ENCODE measurements at places on chromosomes 11 and 22.

GRCh38 chr11:121425828-121426227, 26.3 kb upstream of the SORL1 start:
- no peak for DNase-seq

DNA sequence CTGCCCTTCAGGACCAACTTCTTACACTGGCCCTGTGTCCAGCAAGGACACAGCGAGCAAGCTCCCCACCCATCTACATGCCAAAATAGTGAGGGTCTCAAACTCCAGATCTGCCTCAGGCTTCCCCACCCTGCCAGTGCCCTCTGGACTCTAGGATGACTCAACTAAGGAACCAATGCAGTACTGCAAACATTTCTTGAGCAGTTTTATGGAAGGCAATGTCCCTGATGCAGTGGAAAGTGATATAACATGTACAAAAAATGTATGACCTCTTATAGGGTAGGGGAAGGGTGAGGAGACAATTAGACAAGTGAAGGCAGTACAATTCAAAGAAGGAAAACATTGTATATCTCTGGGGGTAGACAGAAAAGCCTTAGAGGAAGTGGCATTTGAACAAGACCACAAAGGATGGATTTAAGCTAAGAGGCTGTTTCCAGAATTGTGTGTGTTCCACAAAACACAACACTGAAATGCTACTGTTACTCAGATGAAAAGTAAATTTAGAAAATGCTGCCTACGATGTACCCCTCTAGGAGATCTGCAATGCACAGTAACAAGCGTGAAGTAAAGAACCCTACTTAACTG, 47.3 kb downstream of the RAB30 start:
- no peak for DNase-seq

- no peak for DNase-seq
Observed at GRCh38 chr11:10502770-10503169, 38.2 kb downstream of the RNF141 start.

DNA sequence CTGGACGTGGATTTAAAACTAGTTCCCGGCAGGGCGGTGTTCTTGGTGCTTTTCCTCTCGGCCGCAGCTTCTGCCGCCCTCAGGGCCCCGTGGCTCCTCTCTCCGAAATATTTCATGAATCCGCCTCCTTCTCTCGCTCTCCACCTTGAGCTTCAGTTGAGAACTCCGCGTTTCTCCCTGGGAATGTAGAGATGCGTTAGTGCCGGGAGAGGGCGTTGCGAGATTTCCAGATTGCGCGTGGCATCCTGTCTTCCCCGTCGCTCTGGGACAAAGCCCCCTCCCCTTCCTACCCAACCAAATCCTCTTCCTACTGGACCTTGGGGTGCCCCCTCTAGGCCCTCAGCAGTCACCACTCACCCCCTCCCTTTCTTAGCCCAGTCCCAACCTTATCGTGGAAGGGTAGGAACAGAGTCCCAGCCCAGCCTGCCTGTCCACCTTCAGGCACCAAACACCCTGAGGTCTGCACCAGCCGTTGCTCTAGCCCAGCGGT, 15.5 kb upstream of the RAC2 start:
- peak; percentile 61 for DNase-seq

GRCh38 chr11:83938148-83938547, 652.0 kb upstream of the CCDC90B start:
- no peak for DNase-seq

DNA sequence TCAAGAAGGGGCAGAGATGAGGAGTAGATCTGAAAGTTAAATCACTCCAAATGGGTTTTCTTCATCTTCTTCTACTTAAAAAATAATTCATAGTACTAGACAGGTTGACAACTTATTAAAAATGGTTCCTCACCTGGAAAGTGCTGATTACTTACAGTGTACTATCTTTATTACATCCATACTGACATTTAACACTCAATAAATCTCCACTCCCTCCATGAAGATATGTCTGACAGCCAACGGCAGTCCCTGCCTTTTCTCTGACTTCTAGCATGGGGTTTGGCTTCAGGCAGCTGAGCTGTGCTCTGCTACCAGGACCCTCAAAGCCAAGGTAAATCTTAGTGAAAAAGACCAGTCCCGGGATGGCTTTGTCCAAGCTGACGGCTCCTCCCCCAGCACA, 133.4 kb upstream of the CSNK2A3 start:
- no peak for DNase-seq

DNA sequence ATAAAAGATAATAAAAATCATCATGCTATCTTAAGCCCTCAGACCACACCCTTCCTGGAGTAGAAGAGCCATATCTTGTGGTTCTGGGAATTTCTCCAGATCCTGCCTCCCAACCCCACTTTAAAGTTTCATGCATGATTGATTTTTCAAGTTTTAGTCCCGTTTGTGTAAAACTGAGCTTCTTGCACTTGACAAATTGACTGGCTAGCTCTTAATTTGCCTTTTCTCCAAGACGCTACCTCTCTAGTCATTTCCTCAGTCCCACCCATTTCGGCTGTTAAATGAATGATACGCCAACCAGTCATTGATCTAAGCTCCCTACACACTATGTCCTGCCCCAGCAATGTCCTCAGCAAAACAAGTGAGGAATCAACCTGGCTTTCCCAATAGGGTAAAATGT, 71.8 kb upstream of the TEAD1 start:
- DNase-seq, result peak; percentile 79

DNA sequence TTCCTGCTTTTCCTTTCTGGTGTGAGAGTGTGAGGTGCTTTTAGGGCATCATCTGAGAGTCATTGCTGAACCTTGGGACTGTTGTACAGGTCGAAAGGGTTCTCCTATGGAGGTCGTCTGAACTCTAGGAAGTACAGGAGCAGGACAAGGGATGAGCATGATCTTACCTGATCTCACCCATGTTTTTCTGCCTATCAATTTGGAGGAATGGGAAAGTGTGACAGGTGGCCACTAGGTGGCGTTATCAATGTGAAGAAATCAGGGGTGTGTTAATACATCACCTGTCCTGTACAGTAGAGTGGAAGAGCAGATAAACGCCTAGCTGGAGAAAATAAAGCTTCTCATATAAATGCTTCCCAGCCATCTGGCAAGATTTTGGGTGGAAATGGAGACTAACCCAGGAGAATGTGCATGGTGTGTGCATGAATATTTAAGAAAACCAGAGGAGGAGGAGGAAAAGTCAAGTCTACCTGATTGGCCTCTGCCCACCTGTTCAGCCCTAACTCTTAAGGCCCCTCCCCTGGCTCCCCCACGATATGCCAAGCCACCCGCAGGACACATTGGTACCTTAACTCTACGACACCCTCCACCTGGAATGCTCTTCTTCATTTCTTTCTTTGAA, 72.0 kb upstream of the NARS2 start:
- DNase-seq, result peak; percentile 31

DNA sequence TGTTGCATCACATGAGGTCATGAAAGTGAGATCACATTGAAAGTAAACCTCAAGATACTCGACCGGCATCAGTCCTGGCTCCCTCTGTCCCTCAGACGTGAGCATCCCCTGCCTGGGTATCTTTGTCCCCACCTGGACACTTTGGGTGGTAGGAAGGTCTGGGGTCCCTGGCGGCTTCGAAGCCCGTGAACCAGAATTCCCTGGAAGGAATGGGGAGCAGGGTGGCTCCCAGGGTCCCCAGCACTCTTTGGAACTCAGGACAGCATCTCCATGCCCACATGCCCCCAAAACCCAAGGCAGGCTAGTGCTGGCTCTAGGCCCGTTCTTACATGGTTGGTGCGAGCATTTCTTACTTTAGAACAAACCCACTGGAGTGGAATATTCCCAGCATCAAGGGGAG, 7.5 kb downstream of the DERL3 start:
- no peak for DNase-seq

DNA sequence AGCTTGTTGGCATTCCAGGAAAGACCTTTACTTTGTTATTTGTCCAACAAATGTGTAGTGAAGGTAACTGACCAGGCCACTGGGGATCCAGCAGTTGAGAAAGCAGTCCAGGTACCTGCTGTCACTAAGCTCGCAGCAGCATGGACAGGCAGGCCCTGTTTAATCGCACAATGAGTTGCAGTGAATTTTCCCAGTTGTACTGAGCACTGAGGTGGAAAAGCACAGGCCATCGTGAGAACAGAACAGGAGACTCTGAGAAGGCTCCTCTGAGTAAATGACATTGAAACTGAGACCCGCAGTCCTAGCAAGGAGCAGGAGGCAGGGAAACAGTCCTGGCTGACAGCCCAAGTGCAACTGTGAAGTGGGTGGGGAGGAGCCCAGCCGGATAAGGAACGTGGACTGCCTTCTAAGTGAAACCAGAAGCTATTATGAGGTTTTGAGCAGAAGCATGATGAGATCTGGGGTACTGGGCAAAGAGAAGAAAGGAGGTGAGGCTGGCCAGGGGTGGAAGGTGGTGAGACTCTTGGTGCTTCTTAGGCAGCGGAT, 39.8 kb upstream of the CDON start:
- no peak for DNase-seq

- DNase-seq, result peak; percentile 99
Observed at GRCh38 chr11:111557425-111558111, 17.0 kb downstream of the LAYN start.

GRCh38 chr11:26742966-26743365, 21.1 kb upstream of the SLC5A12 start:
- DNase-seq, result no peak

All from fibroblast of upper back skin (primary cell).